Activated CD4-positive, alpha-beta T cell treated with anti-CD3 and anti-CD28 coated beads, Interleukin-2, amount 50 U/mL, for 1 hour (primary cell): ENCODE measurements at places on chromosomes 13 and 19.

GRCh38 chr13:49998714-49999624, 2.1 kb downstream of the TRIM13 start:
- no peak for DNase-seq

DNA sequence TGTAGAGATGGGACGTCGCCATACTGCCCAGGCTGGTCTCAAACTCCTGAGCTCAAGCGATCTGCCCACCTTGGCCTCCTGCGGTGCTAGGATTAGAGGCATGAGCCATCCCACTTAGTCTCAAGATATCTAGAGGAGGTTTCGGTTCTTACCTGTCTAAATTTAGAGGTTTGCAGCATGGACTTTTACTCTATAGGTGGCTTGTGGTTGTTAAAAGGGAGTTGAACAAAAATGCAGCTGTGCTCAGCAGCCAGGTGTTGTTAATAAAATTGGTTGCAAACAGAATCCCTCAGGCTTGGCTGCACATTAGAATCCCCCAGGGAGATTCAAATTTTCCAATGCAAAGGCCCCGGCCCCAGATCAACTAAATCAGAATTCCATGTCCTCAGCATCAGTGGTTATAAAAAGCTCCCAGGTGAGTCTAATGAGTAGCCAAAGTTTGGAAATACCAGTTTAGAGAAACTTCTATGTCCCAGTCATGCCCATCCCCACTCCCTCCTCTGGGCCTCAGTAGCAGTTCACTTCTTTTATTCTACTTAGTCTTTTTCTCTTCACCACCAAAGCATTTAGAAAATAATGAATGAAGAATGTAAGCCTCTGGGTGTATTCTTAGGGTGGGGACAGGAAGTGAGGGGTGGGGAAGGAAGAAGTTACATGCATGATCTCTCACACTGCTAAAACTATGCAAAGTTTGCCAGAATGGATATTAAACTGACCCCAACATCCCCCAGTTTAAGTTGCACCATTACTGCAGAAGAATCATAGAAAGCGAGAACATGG, 471.0 kb downstream of the COG6 start:
- DNase-seq = no peak

- no peak for DNase-seq
These were observed 19.4 kb downstream of the MLLT1 start for GRCh38 chr19:6260376-6260775.

DNA sequence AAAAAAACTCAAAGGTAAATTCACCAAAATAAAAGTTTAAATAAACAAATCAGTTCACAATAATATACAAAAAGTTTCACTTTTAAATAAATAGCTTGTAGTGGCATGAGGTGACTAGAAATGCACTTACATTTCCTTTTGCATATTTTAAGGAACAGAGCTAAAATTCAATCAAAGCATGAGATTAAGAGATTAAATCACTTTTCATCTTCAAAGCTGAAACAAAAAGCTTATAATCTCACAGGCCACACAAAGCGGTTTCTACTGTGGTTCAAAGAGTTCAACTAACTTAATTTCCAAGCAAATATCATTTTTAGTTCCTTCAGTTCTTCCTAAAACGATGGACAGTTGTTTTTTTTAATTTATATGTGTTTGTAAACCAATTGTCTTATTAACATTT, 38.9 kb downstream of the TSC22D1 start:
- no peak for DNase-seq

DNA sequence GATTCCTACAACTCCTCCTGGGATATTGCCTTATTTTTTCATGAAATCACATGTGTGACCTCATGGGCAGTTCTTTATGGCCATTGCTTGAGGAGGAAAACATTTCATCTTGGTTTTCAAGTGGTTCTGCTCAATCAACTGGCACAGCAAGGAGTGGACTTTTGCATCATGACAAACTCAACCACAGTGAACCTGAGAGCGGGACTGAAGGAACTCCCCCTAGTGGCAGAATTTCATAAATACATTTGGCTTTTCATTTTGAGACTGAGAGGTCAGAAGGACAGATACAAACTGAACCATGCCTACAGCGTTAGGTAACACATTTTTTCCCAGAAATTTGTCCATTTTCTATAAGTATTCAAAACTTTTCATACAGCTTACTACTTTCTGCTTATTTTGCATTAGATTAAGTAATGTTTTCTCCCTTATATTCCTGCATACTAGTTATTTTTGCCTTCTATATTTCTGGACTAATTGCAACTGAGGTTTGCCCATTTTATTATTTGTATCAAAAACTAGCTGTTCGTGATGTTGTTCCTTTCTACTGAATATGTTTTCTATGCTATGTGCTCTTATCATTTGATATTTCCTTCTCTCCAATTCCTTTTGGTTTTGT, 13.4 kb upstream of the SIGLEC12 start:
- DNase-seq = no peak

DNA sequence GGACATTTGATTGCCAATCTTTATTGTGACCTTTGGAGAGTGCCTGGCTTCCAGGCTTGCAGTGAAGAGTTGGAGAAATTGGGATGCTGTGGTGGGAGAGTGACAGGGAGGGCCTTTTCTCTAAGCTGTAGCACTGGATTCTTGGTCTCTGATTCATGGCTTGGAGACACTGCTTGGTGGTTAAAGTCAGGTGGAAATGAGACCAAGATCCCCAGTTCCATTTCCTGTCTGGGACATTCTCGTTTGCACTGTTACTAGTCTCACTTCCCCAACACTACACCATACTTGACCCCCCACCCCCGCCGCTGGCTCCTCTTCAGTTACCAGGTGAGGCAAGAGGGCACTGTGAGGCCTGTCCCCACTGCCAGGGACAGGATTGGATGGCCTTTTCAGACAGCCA, 2.9 kb downstream of the SUPT5H start:
- DNase-seq = no peak

DNA sequence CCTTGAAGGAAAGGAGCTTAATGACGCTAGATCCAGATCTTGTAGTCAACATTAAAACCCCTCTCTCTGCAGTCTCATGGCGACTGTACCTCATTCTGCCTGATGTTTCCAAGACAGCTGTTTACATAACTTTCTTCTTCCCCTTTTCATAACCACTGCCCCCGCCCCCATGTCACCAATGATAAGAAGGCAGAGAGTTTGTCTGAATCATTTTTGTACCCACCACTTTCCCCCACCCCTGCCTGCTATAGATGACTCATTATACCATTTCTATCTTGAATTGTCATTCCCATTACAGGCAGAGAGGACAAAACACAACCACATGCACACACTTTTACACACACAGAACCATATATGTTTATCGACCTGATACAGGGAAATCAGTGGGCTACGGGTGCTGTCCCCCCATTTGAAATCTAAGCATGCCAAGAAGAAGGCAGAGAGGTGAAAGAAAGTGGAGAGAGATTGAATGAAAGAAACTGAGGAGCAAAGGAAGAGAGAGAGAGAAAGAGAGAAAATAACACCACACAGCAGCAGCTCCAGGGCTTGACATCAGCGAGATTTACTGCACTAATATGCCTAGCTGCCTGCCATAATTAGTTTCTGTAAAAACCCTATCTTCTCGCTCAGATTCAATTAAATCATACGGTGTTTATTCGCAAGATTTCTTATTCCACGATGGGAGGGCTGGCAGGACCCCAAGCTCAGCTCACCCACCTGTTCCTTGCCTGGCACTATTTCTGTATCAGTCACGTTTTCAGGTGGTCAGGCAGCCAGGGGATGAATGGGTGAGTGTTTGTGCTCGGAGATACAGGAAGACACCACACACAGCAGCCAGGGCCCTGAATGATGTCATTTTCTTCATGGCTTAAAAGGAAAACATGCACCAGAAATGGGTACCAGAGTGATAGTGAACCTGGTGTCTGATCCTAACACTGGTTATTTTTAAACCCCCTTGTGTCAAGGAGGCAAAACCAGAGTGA, 114.3 kb upstream of the SERP2 start:
- peak; percentile 64 for DNase-seq

- DNase-seq = peak; percentile 87
These were observed 5.5 kb upstream of the QTRT1 start for GRCh38 chr19:10695401-10696398.

DNA sequence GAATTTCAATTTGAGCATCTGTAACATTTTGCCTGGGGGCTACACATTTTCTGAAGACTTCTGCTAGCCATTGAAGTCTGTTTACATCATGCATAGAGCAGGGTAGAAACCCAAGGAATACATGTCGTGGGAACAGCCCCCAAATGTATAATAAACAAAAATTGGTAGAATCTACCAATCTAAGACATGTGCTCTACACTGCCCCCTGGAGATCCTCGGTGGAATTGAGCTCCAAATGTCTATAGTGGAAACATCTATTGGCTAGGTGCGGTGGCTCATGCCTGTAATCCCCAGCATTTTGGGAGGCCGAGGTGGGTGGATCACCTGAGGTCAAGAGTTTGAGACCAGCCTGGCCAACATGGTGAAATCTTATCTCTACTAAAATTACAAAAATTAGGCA, 57.3 kb downstream of the MBD3L2B start:
- DNase-seq = peak; percentile 43

DNA sequence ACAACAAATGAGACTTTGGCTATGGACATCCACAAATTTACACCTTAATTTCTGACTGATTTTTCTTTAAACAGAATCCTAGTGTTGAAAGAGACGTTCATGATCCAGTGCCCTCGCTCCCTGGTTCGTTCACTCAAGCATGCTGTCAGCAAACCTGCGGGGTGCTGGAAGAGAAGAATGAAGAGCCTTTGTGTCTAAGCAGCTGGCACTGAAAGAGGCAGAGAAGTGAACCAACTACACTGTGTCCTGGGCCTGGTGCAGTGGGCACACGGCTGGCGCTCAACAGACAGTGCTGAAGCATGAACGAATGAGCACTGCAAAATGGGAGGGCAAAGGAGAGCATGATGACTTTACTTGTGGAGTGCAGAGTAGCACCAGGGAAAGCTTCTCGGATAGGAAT, 46.8 kb downstream of the MIPEP start:
- no peak for DNase-seq
